Activated CD4-positive, alpha-beta memory T cell treated with anti-CD3 and anti-CD28 coated beads, Interleukin-2, amount 10 ng/mL, durations not matched to agents 7 days and 5 days (primary cell): ENCODE measurements at places on chromosomes 5 and 9.

- no peak for DNase-seq
Observed at GRCh38 chr5:171724468-171725204, 61.0 kb upstream of the SMIM23 start.

GRCh38 chr9:130663258-130663976 is 977 bp upstream of the PRDM12 start:
- DNase-seq: no peak

- no peak for DNase-seq
Observed at GRCh38 chr5:150140830-150141229, 14.8 kb downstream of the PDGFRB start.

- no peak for DNase-seq
Observed at GRCh38 chr9:98656511-98656910, 52.2 kb downstream of the GABBR2 start.

DNA sequence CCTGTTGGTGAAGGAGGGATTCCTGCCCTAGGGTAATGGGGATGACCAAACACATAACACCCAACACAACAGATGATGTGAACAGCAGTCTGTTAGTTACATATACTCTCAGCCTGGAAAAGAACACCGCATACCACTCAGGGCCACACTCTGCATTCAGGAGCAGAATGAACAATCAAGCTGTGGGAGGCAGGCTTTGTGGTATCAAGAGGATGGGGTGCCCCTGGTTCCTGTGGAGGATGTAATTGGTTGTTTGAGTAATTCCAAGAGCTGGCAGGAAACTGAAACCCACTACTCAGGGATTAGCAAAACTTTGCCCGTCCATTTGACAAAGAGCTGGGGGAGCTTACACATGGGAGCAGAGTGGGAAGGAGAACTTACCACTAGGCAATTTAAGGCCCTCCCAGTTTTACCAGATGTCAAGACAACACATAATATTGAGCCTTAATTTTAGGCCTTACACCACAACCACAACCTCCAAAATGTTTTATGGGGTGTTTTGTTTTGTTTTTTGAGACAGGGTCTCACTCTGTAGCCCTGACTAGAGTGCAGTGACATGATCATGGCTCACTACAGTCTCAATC is 15.6 kb upstream of the PRKAA1 start:
- peak; percentile 31 for DNase-seq

DNA sequence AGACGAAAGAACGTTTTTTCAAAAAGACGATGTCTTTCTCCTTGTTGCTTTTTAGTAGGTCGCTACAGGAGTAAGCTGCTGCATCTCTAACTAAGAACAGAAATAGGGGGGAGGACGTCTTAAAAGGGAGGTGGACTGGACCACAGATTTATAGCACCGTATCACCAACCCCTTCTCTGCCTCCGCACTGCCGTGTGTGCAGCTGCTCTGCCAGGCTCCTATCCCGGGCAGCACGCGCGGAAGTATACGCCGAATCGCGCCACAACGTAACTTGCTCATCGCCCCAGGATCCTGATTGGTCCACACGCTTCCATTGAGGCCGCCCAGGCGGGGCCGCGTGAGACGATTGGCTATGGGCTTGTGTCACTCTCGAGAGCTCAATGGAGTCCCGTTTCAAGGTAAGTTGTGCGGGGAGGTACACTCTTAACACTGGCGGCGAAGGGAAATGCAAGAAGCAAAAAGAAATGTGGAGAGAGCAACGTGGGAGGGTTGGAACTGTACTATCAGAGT is at the start of gene ELAVL2:
TSS of gene ELAVL2 (minus strand) at position 121 of the 510 bp plus-strand sequence. CDS start 64,006 bp downstream, outside the sequence.
- peak; percentile 28 for DNase-seq

GRCh38 chr5:176790941-176791340 is 19.4 kb upstream of the UNC5A start:
- no peak for DNase-seq

- no peak for DNase-seq
Observed at GRCh38 chr9:99234618-99235017, 12.5 kb downstream of the SEC61B start.

- DNase-seq: no peak
Observed at GRCh38 chr5:32504329-32504988, 59.9 kb upstream of the ZFR start.

- no peak for DNase-seq
Observed at GRCh38 chr5:170303549-170303948, 6.0 kb upstream of the LCP2 start.

DNA sequence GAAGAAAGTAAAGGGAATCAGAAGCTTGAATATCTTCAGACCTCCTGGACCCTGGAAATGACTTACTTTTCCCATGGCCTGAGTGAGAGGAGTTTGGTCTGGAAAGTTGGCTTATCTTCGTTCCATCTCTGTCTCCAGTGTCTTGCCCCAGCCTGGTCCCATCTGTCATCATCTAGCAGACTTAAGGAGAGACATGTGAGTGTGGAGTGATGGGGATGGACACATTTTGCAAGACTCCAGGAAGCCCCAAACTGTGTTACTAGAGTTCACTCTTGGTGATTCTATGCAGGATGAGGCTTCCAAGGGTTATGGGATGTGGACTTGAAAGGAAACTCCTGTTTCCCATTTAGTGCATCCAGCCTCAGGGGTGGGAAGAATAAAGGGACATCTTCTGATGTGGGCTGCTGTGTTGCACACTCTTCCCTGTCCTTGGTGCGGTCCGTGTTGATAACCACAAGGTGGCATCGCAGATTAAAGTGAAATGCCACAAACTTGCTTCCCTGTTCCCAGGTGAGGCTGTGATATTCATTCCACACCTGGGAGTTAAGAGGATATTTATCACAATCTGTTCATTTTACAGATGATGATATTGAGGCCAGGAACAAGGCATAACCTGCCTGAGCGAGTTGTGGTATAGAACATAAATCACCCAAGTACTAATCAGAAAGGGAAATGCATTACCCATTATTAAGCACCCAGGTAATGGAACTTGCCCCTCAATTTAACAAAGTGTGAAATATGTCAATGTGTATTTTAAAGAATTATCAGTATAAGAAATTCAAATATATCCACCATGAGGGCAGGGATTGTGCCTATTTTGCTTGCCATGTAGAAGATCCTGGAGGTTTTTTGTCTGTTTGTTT is 269.9 kb upstream of the PAPPA start:
- DNase-seq: no peak

GRCh38 chr5:177545487-177546257 is 8.7 kb downstream of the FAM193B start:
- no peak for DNase-seq

DNA sequence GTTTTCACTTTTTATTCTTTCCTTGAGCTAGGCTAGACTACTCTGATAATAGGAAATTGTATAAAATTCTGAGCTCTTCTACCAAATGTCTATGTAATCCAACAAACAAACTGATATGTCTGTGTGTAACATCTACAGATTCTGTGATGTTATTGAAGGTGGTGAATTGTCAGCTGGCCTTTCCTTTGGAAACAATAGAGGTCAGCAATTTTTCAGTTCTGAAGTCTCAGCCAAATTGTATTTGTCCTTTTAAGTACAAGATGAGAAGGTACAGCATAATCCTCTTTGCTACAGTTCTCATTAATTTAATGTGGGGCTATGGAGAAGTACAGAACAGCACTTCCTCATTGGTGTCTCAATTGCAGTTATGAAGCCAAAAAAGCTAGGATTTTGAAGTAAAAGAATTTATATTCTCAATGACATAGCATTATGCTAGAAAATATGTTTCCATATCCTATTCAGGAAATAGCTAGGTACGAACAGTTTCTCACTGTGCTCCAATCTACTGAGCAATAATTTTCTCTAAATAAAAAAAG is 198.0 kb downstream of the HINT1 start:
- DNase-seq: no peak

- DNase-seq: no peak
Observed at GRCh38 chr5:139698490-139699146, 50.5 kb downstream of the CXXC5 start.

DNA sequence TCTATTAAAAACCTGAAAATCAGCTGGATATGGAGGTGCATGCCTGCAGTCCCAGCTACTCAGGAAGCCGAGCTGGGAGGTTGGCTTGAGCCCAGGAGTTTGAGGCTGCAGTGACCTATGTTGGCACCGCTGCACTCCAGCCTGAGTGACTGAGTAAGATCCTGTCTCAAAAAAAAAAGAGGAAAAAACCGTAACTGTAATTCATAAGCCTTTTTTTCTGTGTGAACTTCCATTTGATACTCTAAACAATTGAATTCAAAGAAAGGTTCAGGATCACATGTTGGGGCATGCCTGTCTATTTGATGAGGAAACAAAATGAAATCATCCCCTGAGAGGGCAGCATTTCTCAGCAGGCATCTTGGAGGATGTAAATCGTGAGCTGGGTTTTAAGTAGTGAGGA is 38.8 kb downstream of the ITGA2 start:
- no peak for DNase-seq

- peak; percentile 38 for DNase-seq
Observed at GRCh38 chr5:129664336-129664937, 83.5 kb upstream of the MINAR2 start.

DNA sequence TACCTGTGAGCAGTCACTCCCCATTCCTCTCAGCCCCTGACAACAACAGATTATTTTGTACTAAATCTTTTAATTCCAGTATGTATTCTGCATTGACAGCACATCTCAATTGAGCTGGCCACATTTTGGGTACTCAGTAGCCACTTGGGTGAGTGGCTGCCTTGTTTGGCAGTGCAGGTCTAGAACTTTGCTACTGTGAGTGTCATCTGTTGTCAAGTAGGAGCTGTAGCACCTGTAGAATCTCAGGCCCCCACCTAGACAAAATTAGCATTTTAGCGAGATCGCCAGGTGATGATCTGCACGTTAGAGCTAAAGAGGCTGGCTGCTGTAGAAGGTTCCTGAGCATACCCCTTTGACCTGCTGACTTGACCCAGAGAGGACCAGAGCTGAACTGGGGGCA is 44.4 kb upstream of the CPEB4 start:
- no peak for DNase-seq

GRCh38 chr9:97900738-97901565 is 21.3 kb downstream of the TRMO start:
- DNase-seq: no peak

- peak; percentile 14 for DNase-seq
Observed at GRCh38 chr5:135439231-135440205, 7.6 kb downstream of the DCANP1 start.

DNA sequence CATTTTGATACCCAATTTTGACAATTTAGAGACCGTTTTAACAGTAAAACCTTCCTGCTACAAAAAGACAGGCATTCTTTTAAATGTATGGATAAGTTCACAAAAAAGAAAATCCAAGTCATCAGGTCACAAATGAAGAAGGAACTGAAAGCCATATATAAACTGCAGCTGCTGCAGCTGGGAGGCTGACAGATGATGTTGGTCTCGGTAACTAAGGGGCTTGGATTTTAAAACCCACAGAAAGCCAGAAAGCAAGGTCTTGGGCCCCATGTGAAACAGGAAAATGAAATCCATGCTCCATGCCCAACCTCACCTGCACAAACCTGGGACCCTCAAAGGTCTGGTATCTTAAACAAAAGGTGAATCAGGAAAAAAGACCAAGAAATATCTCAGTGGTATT is 15.7 kb upstream of the C5orf34 start:
- DNase-seq: no peak
